Activated CD8-positive, alpha-beta T cell treated with anti-CD3 and anti-CD28 coated beads for 36 hours (primary cell): ENCODE measurements at places on chromosomes 4 and X. TPM values are rescaled to one million over a fixed set of nuclear protein-coding genes. Genes with fewer than 3 reads are reported as not detected.

Gene HS6ST2
- total RNA-seq = 0.47 TPM

Gene SPP1
- total RNA-seq = not detected

Gene AWAT1
- total RNA-seq = not detected

Gene OPRPN
- not detected for total RNA-seq

Gene BRS3
- not detected for total RNA-seq

Gene NAT8L
- total RNA-seq = 1.1 TPM

Gene NHS
- 7.3 TPM for total RNA-seq

Gene FGB
- not detected for total RNA-seq

Gene TSPAN7
- 0.50 TPM for total RNA-seq

Gene APLN
- 3.5 TPM for total RNA-seq

Gene FGD1
- total RNA-seq = 0.07 TPM

Gene MAGEA10
- not detected for total RNA-seq

Gene BTC
- total RNA-seq = not detected

Gene USP17L19
- total RNA-seq = not detected

Gene AFAP1
- total RNA-seq = 25.5 TPM

Gene WFS1
- total RNA-seq = 1.8 TPM

Gene FGF13
- not detected for total RNA-seq

Gene ADGRL3
- not detected for total RNA-seq

GRCh38 chr4:110793381-110793801, 170.5 kb upstream of the PITX2 start:
- no peak overlapping the region for H3K4me3 ChIP-seq
- no peaks in the 10 kb centered on the region for H3K4me1 ChIP-seq
- H3K36me3 ChIP-seq = no peaks in the 10 kb centered on the region
- no peak overlapping the region for H3K27ac ChIP-seq
- no peaks in the 10 kb centered on the region for H3K27me3 ChIP-seq

DNA sequence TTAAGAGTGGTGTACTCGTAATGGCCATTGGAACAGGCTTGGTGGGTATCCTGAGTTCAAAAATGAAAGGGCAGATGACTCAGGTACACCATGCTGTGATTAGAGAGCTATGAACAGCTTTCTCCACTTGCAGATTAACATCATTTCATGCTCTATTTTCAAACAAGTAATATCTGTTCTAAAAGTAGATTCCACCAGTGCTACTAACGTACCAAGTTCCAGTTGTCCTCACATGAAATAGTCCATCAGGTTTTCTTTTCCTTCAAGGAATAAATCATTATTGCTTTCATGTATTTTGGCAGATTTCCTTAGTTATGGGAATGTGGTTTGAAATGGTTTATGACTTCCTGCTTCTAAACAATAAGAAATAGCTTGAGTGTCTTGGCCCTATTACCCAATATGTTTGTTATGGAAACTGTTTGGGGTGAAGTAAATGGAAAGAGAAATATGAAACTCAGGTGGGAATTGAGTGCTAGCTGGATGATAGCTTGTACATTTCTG, 49.9 kb downstream of the PCDH7 start:
- H3K27me3 ChIP-seq = no peaks in the 10 kb centered on the region
- H3K27ac ChIP-seq = no peak overlapping the region
- no peaks in the 10 kb centered on the region for H3K4me1 ChIP-seq
- DNase-seq = no peak
- H3K4me3 ChIP-seq = no peak overlapping the region
- no peaks in the 10 kb centered on the region for H3K36me3 ChIP-seq

- no peaks in the 10 kb centered on the region for H3K36me3 ChIP-seq
- peaks cover 5% of the 10 kb centered on the region for H3K4me1 ChIP-seq
- no peak overlapping the region for H3K4me3 ChIP-seq
- H3K27ac ChIP-seq = no peak overlapping the region
Observed at GRCh38 chrX:134538316-134538715, 78.4 kb downstream of the HPRT1 start.

GRCh38 chrX:50805276-50805675, 8.7 kb downstream of the SHROOM4 start:
- H3K4me1 ChIP-seq = no peaks in the 10 kb centered on the region
- no peaks in the 10 kb centered on the region for H3K36me3 ChIP-seq
- no peak overlapping the region for H3K4me3 ChIP-seq
- H3K27ac ChIP-seq = no peak overlapping the region

GRCh38 chr4:91795947-91796346, 507.8 kb upstream of the GRID2 start:
- no peak overlapping the region for H3K27ac ChIP-seq
- no peaks in the 10 kb centered on the region for H3K36me3 ChIP-seq
- DNase-seq = no peak
- no peaks in the 10 kb centered on the region for H3K4me1 ChIP-seq
- no peaks in the 10 kb centered on the region for H3K27me3 ChIP-seq

- no peak for DNase-seq
- peaks cover 86% of the 10 kb centered on the region for H3K36me3 ChIP-seq
- H3K27ac ChIP-seq = peak overlapping the region; percentile 89
- peak overlapping the region; percentile 98 for H3K4me3 ChIP-seq
- no peaks in the 10 kb centered on the region for H3K27me3 ChIP-seq
- H3K4me1 ChIP-seq = peaks cover 62% of the 10 kb centered on the region
Observed at GRCh38 chrX:71543316-71543715, 10.4 kb downstream of the OGT start.

GRCh38 chrX:38806875-38807621, 5.8 kb downstream of the MID1IP1 start:
- DNase-seq = no peak
- H3K4me3 ChIP-seq = peak overlapping the region; percentile 97
- peaks cover 35% of the 10 kb centered on the region for H3K4me1 ChIP-seq
- H3K36me3 ChIP-seq = peaks cover 48% of the 10 kb centered on the region

DNA sequence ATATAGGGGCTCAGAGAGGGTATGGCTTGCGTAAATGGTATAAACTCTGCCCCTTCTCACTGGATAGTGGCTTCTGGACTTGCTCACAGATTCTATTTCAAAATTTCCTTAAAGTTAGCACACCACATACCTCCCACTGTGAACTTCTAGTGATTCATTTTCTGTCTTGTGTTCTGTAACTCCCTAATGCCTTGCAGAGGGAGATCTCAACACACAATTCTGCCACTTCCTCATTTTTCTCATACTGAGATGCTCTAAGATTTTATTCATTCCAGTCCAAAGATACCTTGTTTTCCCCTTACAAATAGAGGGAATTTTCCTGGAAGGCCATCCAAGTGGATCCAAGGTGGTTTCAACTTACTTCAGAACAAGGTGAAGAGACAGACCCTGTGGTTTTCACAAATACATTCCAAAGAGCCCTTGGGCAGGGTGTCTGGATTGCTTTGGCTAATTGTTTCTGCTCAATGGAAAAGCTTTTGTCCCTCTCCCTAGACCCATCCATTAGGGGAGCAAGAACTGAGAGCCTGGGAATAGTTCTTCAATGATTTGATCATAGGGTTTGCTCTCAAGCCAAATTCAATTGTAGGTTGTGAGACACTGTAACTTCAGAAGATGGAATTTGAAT, 52.1 kb upstream of the CAPN6 start:
- H3K4me3 ChIP-seq = no peak overlapping the region
- DNase-seq = no peak
- H3K36me3 ChIP-seq = no peaks in the 10 kb centered on the region

- H3K27ac ChIP-seq = no peak overlapping the region
- no peaks in the 10 kb centered on the region for H3K36me3 ChIP-seq
- no peaks in the 10 kb centered on the region for H3K27me3 ChIP-seq
- peaks cover 11% of the 10 kb centered on the region for H3K4me1 ChIP-seq
- no peak overlapping the region for H3K4me3 ChIP-seq
Observed at GRCh38 chr4:10129196-10130177, 12.9 kb upstream of the WDR1 start.

- no peaks in the 10 kb centered on the region for H3K27me3 ChIP-seq
- no peaks in the 10 kb centered on the region for H3K36me3 ChIP-seq
- no peak overlapping the region for H3K4me3 ChIP-seq
Observed at GRCh38 chrX:39650768-39651347, 446.9 kb downstream of the BCOR start.

- no peak overlapping the region for H3K27ac ChIP-seq
- H3K4me3 ChIP-seq = no peak overlapping the region
- no peak for DNase-seq
- peaks cover 11% of the 10 kb centered on the region for H3K27me3 ChIP-seq
- no peaks in the 10 kb centered on the region for H3K36me3 ChIP-seq
Observed at GRCh38 chr4:7444731-7445130, 10.0 kb upstream of the PSAPL1 start.

- no peak overlapping the region for H3K4me3 ChIP-seq
- no peaks in the 10 kb centered on the region for H3K36me3 ChIP-seq
Observed at GRCh38 chr4:17715511-17715910, 65.9 kb downstream of the FAM184B start.

DNA sequence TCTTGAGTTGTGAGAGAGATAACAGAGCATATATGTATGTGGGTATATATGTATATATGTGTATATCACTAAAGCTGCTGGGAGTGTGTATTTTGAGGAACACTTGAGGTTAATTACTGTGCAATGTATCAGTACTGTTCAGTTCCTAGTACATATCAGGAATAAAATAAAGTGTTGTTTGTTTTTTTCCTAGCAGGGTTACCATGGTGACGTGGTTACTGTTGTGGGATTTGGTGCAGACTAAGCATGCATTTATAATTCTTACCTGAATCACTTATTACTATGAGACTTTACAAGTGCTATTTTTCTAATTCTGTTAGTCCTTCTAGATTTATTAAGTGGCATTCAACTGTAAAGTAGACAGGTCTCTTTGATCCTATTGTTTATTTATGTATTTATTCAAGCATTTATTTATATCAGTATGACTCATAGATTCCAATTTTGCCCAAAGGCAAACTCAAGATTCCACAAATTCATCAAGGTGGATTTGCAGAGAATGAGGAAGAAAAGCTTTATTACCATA, 26.9 kb upstream of the BEX4 start:
- no peak for DNase-seq
- no peak overlapping the region for H3K4me3 ChIP-seq
- no peaks in the 10 kb centered on the region for H3K4me1 ChIP-seq
- no peak overlapping the region for H3K27ac ChIP-seq
- H3K27me3 ChIP-seq = peaks cover 4% of the 10 kb centered on the region
- no peaks in the 10 kb centered on the region for H3K36me3 ChIP-seq

DNA sequence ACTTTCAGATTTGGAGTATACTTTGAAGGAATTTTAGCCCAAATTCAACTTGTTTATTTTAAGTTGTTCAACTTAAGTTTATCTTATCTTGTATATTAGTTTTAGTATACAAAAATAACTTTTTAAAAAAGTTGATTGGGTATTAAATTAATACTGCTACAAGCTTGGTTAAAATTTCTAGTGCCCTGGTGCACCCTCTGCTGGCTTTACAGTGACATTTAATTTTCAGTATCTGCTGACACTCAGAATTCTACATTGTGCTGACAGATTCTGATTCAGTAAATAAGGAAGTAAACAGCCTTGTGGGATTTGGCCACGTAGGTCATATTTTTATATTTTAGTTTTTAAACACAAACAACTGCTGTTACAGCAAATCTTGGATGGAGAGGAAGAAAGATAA, 2.9 kb downstream of the EDA start:
- peaks cover 16% of the 10 kb centered on the region for H3K27me3 ChIP-seq
- DNase-seq = peak; percentile 8
- H3K4me1 ChIP-seq = peaks cover 2% of the 10 kb centered on the region
- H3K27ac ChIP-seq = no peak overlapping the region

- no peaks in the 10 kb centered on the region for H3K36me3 ChIP-seq
- H3K27me3 ChIP-seq = peaks cover 2% of the 10 kb centered on the region
- DNase-seq = no peak
Observed at GRCh38 chr4:11589676-11590075, 161.0 kb upstream of the HS3ST1 start.

GRCh38 chr4:52915191-52915590, 53.1 kb downstream of the RASL11B start:
- H3K27ac ChIP-seq = no peak overlapping the region
- H3K27me3 ChIP-seq = no peaks in the 10 kb centered on the region
- H3K4me3 ChIP-seq = no peak overlapping the region
- H3K36me3 ChIP-seq = peaks cover 5% of the 10 kb centered on the region

DNA sequence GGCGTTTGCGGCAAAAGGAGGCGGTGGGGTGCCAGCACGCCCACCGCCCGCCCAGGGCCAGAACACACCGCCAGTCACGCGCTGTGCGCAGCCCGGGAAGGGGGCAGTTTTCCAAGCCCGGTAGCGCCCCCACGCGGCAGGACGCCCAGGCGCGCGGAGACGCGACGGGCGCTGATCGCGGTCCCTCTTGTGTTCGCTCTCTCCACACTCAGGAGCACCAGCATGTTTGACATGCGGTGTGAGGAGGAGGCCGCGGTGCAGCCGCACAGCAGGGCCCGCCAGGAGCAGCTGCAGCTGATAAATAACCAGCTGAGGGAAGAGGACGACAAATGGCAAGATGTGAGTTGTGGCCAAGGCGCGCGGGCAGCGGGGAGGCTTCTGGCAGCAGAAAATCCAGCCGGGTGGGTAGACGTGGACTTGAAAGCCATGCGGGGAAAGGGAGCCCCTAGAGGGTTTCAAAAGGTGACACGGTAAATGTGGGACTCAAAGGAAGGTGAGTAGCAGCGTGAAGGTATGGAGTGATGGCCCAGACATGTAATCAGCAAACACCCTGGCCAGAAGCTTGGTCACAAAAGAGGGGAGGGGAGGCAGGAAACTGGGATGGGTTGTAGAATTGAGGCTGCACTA, 104.1 kb downstream of the PHOX2B start:
- peaks cover 20% of the 10 kb centered on the region for H3K27me3 ChIP-seq
- H3K4me3 ChIP-seq = no peak overlapping the region
- H3K36me3 ChIP-seq = no peaks in the 10 kb centered on the region
- peak; percentile 42 for DNase-seq

DNA sequence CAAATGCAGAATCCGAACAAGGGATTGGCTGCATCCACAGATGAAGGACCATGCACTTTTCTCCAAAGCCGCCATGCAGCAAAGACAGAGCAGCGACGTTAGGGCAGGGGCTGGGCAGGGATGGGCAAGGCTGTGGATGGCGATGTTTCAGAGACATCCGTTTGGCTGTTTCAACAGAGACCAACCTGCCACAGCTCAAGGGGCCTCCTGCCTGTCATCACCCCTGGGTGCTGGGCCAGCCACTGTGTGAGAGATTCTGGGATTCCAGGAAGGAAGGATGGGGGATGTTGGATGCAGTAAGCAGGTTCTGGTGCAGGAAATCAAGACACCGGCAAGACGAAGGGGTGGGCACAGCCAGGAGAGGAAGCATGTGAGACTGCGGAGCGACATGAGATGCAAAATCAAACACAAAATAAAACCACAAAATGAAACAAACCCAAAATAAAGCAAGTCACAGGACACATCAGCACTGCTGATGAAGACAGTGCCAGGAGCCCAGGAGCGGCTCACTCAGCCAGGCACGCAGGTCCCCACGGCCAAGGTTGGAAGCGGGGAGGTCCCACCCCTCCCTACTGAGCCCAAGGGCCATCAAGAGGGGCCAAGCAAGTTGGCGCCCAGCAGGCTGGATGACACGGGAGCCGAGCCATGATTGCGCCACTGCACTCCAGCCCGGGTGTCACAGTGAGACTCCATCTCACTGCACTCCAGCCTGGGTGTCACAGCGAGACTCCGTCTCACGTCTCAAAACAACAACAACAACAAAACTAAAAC, 68.1 kb downstream of the FAM53A start:
- H3K36me3 ChIP-seq = no peaks in the 10 kb centered on the region
- H3K27me3 ChIP-seq = no peaks in the 10 kb centered on the region
- DNase-seq = no peak

DNA sequence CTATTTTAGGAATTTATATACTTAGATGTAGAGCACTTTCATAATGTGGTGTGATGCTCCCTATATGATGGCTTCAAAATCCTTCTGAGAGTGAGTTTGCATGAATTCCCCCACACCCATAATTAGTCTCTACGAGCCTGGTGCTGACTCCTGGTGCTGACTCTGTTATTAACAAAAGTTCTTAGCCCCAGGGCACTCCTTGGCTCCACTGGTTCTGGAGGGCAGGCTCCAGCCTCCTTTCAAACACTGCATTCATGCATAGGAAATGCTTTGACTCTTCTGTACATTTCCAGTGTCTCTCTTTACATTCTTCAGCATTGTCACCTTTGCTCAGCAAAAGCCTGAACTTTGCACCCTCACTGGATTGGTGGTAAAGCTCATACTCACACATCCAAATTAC, 64.0 kb downstream of the LNX1 start:
- H3K4me1 ChIP-seq = no peaks in the 10 kb centered on the region
- H3K27me3 ChIP-seq = peaks cover 16% of the 10 kb centered on the region
